ENCODE measurements at places on chromosomes 16 and 17. TPM values are rescaled to one million over a fixed set of nuclear protein-coding genes. Genes with fewer than 3 reads are reported as not detected.

Gene CMTM2
- total RNA-seq: not detected

Gene ZNF385C
- not detected for total RNA-seq

DNA sequence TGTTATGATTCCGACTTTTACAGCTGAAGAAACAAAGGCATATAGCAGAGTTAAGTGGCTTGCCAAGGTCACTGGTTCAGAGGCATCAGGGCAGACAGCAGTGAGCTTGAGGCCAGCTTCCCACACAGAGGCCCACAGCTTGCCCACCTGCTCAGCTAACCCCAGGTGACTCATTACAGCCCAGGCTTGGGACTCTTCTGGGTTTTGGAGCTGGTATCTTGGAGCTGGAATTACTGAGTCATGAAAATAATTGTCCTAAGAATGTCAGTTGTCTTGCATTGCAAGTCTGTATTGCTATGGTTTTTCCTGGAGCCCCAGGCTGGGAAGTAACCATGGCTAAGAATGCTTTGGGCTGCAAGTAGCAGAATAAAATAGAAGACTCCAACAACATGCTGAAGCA lies 32.4 kb upstream of the IRX3 start:
- no peak for DNase-seq

DNA sequence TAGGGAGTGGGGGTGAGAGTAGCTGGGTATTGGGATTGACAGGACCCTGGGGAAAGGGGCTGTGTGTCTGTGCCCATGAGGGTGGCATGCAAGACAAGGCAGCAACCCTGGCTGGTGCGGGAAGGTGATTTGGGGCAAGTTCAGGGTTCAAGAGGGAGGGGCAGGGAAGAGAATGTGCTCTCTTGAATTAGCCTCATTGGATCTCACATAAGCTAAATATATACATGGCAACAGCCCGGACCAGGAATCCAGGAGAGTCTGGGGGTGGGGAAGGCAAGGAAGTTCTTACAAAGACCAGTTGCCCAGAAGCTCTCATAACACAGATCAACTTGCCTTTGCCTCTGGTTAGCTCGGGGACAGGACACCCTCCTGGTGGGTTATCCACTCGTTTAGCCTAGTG lies 73.3 kb downstream of the IRX3 start:
- DNase-seq: no peak

- DNase-seq: no peak
Observed at GRCh38 chr17:45868276-45868675, 23.6 kb downstream of the SPPL2C start.

DNA sequence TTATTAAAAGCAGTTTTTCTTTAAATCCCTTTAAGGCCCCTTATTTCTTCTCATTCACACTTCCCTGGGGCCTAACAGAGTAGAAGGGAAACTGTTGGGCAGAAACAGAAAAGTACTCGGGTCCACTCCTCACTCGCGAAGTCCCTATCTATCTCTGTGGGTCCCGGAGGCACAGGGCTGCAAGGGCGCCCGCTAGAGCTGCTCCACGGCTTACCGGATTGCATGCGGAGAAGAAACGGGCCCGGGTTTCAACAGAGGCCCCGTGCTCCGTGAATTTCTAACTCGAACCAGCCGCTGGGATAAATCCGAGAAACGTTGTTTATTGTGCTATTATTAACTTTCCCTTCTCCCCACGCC lies 4.3 kb downstream of the CBLN1 start:
- no peak for DNase-seq
